ENCODE measurements at places on chromosomes 7 and 10.
A peak's percentile ranks its signal among the peaks of the same experiment; 100 is the strongest.

DNA sequence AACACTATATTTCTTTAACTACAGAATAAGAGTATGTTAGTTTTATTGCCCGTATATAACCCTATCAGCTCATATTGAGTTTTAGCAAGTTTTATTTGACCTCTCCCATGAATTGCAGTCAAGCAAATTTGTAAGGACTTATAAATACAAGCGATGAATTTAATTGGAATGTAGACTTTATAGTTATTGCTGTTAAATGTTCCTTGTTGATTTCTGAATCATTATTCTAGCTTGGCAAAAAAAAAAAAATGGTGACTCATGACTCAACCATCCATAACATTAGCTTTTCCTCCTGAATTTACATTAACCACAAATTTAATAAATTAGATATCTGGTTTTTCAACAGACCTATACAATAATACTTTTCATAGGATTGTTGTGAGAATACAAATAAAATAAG is 334.0 kb upstream of the LRRTM3 start:
- DNase-seq: no peak

DNA sequence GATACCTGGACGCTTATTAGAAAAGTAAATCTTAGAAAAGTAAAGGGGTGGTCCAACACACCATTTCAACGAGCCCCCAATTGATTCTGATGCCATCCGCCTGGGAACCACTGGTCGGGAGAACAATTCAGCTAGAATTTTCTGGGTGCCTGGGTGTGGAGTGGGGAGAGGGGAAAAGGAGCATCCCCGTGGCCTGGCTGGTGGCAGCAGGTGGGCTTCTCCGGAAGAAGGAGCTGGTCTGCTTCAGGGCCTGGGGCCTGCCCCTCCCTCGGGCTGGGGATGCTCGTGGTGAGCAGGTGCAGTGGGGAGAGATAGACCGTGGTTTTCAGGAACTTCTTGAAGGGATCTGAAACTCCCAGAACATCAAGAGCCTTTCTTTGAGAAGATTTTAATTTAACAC is 39.9 kb upstream of the DUSP5 start:
- no peak for DNase-seq

DNA sequence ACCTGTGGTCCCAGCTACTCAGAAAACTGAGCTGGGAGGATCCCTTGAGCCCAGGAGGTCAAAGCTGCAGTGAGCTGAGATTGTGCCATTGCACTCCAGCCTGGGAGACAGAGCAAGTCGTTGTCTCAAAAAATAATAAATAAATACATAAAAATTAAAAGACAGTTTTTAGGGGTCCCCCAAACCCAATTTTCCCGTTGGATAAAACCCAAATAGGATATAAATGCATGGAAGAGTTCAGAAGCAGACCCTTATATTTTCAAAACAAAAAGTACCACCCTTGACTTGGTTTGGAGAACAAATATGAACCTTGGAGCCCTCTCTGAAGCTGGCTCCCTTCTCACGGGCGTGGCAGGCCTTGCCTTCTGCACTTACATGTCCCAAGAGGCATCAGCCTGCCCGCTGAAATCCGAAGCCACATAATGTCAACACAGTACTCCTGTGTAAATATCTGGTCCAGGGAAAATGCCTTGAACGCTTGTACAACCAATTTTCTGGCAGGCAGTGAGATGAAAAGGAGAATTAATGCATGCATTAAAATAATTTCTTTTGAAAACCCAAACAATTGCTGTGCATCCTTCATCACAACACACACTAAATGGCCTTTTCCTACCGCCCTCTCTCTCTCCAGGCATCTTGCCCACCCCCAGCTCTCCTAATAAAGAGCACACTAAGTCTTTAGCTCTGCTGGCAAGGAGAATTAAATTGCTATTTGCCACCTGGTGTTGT is 46.4 kb upstream of the PARD3 start:
- peak; percentile 21 for DNase-seq

DNA sequence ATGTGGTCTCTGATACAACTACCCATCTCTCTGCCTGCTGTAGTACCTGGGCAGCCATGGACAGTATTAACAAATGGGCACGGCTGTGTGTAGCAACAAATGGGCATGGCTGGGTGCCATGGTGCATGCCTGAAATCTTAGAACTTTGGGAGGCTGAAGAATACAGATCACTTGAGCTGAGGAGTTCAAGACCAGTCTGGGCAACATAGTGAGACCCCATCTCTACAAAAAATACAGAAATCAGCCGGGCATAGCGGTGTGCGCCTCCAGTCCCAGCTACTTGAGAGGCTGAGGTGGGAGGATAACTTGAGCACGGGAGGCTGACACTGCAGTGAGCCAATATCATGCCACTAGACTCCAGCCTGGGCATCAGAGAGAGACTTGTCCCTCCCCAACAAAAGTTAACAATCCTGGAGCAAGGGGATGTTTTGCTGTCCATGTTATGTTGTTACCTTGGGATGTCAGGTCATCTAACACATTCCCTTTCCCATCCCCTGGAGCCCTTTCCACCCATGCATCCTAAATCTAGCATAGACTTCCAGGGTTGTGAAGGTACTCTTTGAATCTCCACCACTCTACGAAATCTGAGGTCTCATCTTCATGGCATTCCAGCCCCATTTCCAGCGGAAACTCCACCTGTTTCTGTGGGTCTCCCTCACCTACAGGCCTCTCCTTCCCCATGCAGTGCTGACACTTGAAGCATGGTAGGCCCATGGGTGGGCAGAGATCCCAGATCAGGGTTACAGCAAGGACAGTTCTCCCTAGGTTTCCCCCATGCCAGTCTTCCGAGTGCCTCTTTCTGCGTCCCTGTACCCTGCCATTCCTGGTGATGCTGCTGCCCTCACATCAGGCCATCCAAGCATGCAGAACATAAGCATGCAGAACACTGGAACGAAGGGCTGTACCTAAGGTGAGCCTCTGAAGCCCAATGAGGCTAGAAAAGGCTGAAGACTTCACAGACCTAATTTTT is 13.1 kb downstream of the FXYD4 start:
- no peak for DNase-seq

GRCh38 chr10:6580279-6581029 is 378 bp upstream of the PRKCQ start:
- peak; percentile 61 for DNase-seq

DNA sequence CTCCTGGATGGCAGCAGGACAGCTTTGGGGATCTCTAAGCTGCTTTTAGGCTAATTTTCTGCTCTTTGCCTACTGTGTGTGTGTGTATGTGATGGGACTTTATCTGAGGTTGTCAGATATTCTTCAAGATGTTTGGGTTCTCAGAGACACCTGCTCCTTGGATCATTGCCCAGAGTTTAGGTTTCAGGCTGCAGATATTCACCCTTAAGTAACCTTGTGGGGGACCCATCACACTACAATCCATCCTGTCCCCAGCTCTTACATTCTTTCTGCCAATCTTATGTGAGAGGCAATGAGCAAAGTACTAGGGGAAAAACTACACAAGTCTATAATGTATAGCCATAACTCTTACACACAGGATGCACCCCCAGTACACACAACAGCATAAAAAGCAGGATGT is 263.0 kb upstream of the ZWINT start:
- DNase-seq: no peak

DNA sequence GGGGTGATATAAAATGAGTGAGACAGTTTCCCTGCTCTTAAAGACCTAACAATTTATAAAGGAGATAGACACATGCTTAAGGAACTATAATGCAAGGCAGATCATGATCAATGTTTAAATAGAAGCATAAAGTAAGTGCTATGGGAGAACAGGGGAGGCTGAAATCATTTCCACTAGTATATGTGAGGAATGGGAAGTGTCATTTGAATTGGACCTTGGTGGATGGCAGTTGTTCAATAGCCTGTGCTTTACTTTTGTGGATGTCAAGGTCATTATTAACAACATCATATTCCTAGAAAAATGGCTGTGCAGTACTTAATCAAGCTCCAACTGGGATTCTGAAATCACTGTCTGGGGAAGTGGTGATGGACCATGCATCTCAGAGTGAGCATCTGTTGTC is 14.7 kb downstream of the NPY start:
- no peak for DNase-seq

DNA sequence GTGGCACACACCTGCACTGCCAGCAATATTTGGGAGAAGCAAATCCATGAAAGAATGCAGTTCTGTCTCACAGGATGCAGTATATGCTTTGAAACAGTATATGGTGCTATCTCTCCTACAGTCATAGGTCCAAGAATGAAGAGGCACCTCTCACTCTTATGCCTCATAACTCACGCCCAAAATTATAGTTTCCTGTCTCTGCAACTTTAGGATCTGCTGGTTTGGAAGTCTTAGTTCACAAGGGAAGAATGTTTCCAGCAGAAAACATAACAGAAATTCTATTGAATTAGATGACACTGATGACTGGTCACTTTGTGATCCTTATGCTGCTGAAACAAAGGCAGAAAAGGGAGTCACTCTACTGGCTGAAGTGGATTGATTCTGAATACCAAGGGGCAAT is 5.7 kb downstream of the C10orf67 start:
- DNase-seq: no peak

DNA sequence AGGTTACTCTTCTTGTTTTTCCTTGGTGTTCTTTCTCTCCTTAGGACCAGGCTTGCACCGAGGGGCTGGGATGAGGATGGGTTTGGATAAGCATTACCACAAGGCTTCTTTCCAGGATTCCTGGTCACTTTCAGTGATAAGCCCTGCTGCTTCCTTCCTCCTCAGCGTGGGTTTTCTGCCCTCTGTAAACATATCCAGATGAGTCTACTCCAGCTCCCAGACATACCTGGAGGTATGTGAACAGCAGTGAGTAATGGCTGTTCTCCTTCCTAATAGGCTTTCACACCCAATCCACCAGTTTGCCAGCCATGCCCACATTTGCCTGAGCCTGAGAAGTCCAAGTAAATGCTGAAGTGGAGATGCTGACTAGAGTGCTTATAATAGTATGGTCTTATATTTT is 229.8 kb upstream of the YAE1 start:
- DNase-seq: no peak

DNA sequence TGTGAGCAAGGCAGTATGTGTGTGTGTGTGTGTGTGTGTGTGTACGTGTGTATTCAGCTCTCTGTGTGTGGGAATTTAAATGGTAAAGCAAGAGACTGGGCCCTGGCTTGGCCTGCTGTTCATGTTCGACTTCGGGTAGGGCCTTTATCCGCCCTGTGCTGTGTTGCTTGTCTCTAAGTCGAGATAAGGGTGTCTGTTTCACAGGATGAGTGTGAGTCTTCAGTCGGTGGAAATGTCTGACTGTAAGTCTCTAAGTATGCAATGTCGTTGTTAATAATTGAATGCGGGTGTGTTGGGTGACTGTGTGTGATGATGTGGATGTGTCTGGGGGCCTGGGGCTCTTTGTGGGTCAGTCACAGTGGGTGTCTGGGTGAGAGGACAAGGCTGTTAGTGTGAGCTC is 34.8 kb downstream of the HIF1AN start:
- DNase-seq: no peak

- DNase-seq: no peak
Observed at GRCh38 chr10:103786020-103786419, 69.4 kb downstream of the SH3PXD2A start.

GRCh38 chr7:7962851-7963250 is 5.7 kb upstream of the GLCCI1 start:
- no peak for DNase-seq

DNA sequence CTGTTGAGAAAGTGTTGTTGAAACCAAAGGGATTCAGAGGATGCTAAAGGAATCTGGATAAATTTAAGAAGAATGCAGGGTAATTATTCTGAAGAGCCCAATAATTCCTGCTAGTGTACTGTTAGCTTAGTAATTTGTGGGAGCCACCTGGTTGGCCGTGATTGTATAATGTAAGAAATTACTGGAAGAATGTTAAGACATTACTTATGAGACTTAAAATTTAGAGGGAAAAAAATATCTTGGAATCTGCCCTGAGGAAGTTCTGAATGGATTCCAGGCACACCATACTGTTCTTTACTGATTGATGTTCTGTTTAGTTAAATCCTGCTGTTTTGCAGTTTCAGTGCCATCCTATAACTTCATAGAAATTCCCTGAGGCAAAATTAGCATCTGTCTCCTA is 155.0 kb upstream of the RHOBTB1 start:
- no peak for DNase-seq

GRCh38 chr7:99195867-99196266 is 12.0 kb downstream of the KPNA7 start:
- DNase-seq: no peak

DNA sequence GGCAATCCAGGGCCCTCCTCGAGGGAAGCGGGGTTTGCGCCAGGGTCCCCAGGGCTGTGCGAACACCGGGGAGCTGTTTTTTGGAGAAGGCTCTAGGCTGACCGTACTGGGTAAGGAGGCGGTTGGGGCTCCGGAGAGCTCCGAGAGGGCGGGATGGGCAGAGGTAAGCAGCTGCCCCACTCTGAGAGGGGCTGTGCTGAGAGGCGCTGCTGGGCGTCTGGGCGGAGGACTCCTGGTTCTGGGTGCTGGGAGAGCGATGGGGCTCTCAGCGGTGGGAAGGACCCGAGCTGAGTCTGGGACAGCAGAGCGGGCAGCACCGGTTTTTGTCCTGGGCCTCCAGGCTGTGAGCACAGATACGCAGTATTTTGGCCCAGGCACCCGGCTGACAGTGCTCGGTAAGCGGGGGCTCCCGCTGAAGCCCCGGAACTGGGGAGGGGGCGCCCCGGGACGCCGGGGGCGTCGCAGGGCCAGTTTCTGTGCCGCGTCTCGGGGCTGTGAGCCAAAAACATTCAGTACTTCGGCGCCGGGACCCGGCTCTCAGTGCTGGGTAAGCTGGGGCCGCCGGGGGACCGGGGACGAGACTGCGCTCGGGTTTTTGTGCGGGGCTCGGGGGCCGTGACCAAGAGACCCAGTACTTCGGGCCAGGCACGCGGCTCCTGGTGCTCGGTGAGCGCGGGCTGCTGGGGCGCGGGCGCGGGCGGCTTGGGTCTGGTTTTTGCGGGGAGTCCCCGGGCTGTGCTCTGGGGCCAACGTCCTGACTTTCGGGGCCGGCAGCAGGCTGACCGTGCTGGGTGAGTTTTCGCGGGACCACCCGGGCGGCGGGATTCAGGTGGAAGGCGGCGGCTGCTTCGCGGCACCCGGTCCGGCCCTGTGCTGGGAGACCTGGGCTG is 26.0 kb downstream of the PRSS2 start:
- DNase-seq: no peak

- DNase-seq: no peak
Observed at GRCh38 chr7:74193054-74193453, 16.8 kb upstream of the LAT2 start.

DNA sequence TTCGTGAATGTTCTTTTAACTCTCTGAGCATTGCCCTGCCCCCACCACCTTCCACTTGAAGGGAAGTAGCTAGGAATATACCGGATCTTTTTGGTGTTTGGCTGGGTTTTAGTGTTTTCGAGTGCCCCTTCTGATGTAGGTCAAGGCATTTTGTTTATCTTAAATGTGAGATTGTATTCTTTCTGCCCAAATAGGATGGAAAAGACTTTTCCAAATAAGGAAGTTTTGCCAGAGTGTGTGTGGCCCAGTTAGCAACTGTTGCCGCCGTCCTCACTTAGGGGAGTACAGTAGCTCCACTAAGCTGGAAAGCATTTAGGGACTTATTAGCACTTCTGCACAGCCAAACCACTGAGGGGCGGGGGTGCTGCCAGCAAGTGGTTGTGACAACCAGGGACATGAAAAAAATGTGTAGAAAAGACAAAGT is 29.8 kb upstream of the VCL start:
- DNase-seq: no peak
